GM23248 (cell line): ENCODE measurements at places on chromosomes 2 and 18.

DNA sequence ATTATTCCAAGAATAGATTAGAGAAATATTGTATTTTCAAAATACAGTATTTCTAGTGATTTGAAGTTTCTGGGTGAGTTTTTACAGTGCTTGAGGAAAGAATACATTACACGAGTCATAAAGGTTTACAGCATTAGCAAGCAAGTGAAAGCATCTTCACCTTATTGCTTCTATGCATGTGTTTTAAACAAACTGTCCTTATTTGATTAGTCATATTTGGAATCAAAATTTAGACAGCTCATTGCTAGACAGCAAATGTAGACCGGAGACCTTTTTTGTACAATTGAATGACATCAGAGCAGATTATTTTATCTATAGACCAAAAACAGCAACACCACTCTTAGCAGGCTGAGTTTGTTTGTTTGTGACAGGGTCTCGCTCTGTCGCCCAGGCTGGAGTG, 69.2 kb downstream of the FAM161A start:
- no peak for DNase-seq

DNA sequence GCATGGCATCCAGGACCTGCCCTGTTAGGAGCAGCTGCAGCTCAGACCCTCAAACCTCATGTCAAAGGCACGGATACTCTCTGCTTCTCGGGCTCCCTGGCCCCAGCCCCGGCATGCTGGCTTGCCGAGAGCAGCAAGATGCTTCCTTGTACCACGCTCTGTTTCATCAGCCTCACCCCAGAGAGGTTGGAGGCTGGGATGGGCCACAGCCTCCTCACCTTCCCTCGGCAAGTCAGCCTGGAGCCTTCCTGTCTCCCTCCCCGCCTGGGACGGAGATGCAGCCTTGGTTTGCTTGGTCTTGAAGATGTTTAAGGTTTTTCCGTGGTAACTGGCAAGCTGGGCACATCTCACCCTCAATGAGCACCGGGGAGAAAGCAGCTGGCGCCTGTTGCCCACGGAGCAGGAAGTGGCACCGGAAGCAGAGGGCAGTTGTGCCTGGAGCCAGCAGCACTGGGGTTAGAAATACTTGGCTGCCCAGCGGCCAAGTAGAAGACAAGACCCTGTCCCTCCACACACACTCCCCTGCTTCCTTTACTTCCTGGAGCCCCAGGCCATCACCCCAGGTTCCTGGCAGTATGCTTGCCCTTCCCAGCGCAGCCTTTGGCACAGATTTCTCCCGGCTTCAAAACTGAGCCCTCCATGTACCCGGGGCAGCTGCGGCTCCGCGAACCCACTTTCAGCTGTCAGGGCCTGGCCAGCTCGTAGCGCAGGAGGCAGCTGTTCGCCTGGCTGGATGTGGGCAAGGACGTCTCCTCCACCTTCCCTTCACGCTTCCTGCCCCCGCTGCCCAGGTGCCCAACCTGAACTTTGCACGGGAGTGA, 17.4 kb downstream of the FBLN7 start:
- DNase-seq, result no peak

DNA sequence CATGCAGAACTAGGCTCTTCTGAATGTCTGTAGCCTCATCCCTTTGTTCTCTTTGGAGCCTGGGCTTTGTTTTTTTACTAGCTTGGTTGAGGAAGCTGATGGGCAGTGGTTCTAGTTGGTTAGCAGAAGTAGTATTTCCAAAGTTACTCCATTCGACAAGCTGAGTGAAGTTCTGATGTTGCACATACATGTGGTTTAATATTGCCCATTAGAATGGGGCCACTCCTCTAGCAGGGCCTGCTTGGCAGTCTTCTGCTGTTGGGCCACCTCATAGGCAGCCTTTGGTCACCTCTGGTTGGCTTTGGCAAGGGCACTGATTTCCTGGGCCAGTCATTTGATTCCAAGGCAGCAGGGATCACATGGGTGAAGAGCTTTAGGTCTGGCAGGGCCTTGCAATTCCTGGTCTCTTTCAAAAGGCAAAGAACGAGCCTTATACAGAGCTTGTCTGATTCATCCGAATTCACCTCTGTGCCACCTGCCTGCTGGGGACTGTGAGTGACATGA, 2.5 kb downstream of the RPIA start:
- no peak for DNase-seq

DNA sequence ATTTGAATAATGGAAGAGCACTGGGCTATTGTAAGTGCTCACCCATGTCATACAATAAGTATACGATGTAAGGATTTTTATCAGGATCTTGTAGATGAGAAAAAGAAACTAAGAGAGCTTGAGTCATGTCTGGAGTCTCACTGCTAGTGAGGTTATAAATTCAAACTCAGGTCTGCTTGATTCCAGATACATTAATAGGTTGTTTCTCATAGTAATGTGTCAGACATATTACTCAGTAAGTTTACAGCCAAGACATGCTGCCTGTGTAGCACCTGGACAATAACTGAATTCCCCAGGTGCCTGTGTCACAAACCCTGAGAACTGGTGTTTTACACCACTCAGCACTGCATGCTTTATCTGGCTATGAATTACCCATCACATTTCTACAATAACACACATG, 216.9 kb upstream of the LRP1B start:
- DNase-seq, result no peak

GRCh38 chr18:36950960-36951359, 122.0 kb downstream of the KIAA1328 start:
- DNase-seq, result no peak

DNA sequence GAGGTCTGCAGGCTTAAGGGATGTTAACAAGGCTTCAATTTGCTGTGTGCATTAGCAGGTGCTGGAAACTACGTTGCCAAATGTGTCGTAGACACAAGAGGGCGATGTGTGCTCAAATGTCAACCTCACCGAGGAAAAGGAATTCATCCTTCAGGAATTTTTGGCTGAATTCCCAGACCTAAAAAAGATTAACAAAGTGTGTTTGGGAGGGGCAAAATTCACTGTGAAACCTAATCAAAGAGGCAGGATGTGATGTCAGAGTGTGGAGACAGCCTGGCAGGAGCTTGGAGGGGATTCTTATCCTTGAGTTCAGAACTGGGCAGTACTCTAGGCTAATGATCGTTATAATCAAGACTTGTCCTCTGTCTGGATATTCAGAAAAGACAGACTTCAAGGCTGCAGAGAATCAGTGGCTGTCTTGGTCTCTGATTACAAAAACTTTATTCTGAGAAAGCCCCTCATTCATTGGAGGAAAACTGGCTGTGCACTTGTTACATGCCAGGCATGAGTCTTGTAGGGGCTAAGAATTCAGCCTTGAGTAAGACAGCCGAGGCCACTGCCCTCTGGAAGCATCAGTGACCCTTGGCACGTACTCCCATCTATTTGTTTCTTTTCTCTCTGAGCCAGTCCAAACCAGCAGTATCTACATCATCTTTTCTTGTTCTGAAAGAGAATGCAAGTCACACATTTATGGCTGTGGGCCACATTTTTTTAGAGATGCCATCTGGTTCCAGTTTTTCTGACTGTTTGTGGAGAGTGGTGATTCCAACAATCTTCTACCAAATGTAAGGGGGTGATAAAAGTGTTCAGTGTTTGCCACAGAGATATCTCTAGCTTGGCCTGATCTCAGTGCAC, 18.7 kb upstream of the SCYGR1 start:
- peak; percentile 98 for DNase-seq

DNA sequence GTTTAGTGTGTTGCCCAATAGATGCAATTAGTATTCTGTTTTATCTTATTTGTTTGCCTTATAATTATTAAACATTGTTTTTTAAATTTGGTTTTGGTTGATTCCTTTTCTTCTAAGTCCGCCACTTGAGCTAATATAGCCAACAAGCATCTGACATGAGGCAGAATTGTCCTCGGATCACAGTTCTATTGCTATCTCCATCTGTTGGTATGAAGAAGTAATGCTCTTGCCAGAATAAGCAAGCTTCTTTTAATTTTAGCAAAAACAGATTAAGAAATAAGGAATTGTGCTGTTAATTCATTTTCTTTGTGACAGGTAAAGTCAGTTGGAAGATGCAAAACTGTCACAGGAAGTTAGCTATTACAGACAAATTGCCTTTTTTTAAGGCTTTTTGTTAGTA, 54.3 kb downstream of the R3HDM1 start:
- DNase-seq, result peak; percentile 25

- no peak for DNase-seq
Observed at GRCh38 chr2:229752970-229753729, 38.8 kb upstream of the DNER start.

DNA sequence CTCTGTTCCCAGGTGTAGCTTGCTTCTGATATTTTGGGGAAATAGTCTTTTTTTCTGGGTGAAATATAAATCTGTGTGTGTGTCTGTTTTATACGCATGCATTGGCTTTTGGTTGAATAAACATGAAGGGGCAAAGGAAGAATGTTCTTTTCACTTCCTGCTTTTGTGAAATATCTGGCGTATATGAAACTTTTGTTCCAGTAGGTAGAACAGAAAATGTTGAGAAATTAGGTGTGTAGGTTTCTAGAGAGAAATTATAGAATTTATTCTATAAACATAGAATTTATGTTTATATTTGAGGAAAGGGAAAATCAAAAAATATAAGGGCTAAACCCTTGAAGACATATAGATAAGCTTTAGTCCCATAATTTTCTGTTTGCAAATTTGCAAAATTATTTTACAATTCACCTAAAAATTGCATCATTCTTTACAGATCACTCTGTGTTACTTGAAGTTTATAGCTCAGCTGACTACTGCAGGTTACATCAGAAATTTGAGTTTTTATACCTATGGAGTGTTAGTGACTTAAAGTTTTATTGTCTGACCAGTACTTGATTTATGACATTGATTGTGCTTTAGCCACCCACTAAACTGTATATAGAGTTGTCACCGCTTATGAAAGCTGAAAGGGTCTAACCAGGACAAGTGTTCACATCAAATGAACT, 116.1 kb downstream of the FAM117B start:
- DNase-seq, result no peak

- no peak for DNase-seq
Observed at GRCh38 chr2:148177559-148177958, 156.7 kb downstream of the MBD5 start.

GRCh38 chr18:63753676-63754075, 21.5 kb upstream of the SERPINB7 start:
- no peak for DNase-seq

DNA sequence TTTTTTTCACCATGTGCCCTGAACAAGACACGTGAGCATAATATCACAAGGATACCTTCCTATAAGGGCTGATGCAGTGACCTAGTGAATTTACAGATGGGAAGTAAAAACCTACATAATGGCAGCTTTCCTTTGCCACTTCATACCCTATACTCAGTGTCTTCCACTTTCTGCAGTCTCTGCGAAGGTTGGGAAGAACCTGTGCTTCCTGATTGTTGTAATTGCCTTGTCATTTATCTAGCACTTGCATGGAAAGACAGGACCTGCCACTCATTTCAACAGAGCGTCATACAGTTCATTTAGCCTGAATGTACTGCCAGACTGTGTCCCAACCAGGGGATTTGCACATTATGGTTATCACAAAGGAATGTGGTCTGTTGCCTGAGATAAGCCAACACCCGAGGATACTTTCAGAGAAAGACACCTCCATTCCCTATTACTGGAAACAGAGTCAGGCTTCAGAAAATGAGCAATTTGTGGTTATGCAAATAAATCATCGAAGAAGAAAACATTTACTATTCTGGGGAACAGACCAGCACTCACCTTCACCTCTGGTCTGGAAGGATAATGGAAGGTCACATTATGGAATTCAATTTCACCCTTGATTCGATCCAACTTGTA, 55.0 kb downstream of the ABCB11 start:
- DNase-seq, result no peak

DNA sequence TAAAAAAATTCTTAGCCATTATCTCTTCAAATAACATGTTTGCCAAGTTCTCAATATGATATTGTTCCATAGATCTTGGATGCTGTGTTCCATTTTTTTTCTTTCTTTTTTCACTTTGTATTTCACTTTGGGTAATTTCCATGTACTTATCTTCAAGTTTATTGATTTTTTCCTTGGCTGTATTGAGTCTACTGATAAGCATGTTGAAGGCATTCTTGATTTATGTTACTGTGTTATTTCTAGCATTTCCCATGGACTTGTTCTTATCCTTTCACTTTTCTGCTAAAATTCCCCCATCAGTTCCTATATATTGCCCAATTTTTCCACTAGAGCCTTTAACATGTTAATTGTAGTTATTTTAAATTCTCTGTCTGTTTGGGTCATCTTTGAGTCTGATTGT, 50.8 kb upstream of the CHN1 start:
- no peak for DNase-seq

DNA sequence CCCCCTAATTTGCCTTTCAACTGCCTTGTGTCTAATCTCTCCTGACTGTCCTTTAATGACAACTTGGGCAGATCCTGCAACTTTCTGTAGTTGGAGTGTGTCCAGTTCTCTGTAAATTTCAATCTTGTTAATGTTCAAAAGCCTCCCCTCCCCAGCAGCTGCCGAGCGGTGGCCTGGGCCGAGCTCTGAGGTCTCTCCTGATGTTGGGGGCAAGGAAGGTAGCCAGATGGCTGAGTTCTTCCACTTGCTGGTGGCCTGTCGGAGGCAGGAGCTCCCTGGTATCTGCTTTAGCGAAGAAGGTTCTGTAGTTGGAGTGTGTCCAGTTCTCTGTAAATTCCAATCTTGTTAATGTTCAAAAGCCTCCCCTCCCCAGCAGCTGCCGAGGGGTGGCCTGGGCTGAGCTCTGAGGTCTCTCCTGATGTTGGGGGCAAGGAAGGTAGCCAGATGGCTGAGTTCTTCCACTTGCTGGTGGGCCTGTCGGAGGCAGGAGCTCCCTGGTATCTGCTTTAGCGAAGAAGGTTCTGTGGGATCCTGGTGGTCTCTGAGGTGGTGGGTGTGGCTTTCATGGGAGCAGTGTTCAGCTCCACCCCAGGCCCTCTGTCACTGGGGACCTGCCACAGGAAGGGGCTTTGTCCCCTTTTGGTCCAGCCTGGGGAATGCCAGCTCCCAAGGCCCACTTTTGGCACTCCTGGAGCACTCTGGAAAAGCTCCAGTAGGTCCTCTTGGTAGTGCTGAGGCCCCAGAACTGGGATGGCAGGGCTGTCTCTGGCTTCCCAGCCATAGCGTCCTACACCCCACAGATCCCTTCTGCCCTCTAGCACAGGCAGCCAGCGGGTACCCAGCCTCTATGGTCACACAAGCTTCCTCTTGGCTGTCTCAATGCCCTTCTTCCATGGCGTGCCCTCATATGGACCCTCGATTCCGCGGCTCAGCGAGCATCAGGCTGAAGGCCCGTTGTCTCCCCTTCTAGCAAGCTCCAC, 211.9 kb downstream of the ALPK2 start:
- peak; percentile 59 for DNase-seq

DNA sequence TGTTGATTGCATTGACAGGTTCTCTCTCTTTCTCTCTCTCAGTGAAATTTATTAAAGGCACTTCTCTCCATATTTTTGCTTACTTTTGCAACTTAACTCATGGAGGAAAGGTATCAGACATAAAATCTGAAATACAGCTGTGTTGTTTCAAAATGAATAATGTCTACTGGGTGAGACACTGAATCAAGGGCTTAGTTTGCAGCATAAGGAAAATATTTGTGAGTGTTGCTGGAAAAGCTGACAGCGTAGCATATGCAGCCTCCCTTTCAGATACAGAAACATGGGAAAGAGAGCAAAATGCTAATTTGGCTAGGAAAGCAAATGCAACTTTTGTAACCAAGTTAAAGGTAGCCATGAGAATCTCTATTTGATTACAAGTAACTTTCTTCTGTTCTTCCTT, 81.5 kb upstream of the COL3A1 start:
- peak; percentile 11 for DNase-seq
